ENCODE measurements at places on chromosomes 12 and 14.

- DNase-seq, result no peak
Measured at GRCh38 chr12:13436696-13437391, 240.3 kb downstream of the EMP1 start.

DNA sequence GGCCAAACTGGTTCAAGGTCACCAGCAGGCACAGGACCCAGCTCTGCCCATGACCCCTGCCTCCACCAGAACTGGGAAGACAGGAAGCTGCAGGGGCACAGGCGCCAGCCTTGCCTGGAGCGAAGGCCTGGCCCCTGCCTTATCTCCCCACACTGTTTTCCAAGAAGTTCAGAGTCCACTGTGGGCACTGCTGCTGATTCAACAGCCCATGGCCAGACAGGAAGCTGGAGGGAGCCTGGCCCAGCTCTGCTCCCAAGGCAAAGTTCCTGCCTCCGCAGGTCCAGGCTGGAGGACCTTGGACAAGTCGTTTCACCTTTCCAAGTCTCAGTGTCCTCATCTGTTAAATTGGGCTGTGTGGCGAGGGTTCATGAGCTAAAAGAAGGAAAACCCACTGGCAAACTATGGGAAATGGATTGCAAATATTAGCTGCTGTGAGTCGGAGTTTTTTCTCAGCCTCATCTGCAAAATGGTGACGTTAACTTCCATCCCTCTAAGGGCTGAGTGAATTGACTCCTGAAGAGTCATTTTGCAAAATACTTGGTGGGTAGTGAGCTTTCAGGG lies 1.2 kb downstream of the PHETA1 start:
- no peak for DNase-seq

- DNase-seq, result no peak
Measured at GRCh38 chr12:24770821-24771220, 178.1 kb downstream of the BCAT1 start.

DNA sequence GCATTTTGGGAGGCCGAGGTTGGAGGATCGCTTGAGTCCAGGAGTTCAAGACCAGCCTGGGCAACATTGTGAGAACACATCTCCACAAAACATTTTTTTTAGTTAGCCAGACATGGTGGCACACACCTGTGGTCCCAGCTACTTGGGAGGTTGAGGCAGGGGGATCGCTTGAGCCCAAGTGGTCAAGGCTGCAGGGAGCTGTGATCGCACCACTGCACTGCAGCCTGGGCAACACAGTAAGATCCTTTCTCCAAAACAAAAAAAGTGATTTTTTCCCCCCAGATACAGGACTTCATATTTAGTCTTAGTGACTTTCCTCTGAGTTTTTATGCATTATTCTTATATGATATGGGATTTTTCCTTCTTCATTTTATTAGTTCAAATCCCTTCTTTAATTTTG lies 20.2 kb downstream of the OXA1L start:
- no peak for DNase-seq

- DNase-seq, result no peak
Measured at GRCh38 chr12:31589904-31590641, 863 bp downstream of the DENND5B start.

- no peak for DNase-seq
Measured at GRCh38 chr12:106188256-106188655, 49.5 kb upstream of the NUAK1 start.

DNA sequence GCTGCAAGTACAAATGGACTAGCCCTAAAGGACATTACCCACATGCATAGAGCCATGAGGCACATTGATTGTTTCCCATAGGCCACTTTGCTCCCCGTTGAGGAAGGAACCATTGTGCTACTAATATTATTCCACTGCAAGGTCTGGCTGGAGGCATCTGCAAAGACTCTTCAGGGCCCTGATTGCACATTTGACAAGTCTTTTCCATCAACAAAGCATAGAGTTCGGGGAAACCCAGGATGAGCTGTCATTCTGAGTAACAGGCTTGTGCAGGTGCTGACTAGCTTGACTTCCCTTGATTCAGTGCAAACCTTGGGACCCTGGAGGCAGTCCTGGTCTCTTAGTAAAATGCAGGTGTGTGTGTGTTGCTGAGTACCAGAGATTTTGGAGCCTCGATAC lies 73.8 kb downstream of the SUSD6 start:
- DNase-seq, result peak; percentile 51

DNA sequence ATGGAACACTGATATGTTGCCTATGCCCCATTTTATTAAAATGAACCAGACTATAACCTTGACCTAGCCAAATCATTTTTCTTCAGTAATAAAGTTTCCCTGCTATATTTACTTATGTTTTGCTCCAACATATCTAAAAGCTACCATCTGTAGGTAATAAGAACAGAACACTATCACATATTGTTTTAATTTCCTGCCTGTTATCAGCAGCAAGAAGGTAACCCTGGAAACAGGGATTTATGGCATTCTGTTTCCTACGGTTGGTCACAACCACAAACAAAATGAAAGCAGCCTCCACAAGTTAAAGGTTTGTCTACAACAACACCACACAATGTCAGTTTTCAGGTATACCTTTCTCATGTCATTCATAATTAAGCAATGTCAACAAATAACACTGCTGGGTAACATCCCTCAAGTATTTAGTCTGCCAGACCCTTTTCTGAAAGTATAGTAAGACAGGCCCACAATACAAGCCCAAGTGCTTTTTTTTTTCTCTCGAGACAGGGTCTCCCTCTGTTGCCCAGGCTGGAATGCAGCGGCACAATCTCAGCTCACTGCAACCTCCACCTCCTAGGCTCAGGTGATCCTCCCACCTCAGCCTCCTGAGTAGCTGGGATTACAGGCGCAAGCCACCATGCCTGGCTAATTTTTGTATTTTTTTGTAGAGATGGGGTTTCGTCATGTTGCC lies 25.5 kb downstream of the GCH1 start:
- DNase-seq, result no peak

DNA sequence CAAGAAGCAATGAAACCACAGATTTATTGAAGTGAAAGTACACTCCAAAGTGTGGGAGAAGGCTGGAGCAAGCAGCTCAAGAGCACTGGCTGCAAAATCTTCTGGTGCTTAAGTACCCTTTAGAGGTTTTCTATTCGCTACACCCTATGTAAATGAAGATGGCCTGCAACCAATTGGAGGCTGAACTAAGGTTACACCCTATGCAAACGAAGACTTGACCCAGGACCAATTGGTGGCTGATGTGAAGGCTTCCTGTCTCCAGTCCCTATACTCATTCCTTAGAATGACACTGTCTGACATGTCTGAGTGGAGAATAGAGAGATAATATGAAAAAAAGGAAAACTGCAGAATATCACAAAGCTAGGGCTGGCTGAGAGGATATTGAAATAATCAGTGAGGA lies 57.2 kb downstream of the ALG10B start:
- no peak for DNase-seq

GRCh38 chr12:101064721-101065120 lies 145.3 kb downstream of the SLC5A8 start:
- DNase-seq, result no peak

- no peak for DNase-seq
Measured at GRCh38 chr12:90682398-90682797, 272.6 kb downstream of the CCER1 start.

GRCh38 chr12:108800591-108800990 lies 56.8 kb downstream of the SSH1 start:
- no peak for DNase-seq

DNA sequence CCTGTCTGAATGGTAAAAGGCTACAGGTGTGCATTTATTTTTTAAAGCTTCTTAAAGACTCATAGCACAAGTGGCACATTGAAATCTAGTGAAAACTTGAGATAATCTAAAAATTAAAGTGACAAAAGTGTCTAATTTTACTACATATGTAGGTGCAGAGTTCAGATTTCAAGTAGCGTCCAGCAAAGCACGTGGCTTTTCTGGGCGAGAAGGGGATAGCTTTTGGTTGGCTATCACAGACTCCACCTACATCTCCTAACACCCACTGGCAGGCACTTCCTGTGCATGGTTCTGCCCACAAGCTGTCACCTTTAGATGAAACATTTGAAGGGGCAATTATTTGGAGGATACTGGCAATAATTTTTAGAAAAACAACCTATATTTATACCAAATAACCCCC lies 1.9 kb upstream of the PITPNM2 start:
- no peak for DNase-seq

GRCh38 chr14:102510616-102511520 lies 1.3 kb upstream of the ANKRD9 start:
- DNase-seq, result no peak
